ENCODE measurements at places on chromosomes 12 and 14.

DNA sequence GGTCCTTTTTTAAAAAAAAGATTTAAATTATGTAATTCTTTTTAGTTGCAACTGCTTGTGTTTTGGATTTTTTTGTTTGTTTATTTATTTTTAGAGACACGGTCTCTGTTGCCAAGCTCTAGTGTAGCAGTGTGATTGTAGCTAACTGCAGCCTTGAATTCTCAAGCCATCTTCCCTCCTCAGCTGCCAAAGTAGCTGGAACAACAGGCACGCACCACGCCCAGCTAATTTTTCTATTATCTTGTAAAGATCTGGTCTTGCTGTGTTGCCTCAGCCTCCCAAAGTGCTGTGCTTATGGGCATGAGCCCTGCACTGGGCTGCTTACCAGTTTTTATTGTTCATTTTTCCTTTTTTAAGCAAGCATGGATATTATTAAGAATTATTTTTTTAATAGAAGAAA, 10.6 kb upstream of the ART4 start:
- no peak for DNase-seq

DNA sequence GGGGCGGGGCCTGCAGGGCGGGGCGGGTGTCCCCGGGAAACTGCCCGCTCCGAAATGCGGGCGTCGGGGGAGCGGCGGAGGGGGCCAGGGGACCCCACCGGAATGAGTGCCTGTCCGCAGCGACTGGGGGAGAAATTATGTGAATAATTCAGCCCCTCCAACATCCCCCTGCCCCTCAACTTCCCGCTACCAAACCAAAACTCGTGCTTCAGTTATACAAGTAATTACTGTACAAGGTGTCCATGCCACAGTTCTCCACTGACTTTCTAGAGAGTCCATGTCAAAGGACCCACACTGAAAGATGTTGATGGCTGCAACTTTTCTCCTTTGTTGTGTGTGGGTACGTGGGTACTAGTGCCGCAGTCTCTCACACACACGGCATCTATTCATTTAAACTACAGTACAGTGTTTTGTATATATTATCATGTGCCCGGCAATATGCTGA, 414 bp upstream of the CDK17 start:
- no peak for DNase-seq

DNA sequence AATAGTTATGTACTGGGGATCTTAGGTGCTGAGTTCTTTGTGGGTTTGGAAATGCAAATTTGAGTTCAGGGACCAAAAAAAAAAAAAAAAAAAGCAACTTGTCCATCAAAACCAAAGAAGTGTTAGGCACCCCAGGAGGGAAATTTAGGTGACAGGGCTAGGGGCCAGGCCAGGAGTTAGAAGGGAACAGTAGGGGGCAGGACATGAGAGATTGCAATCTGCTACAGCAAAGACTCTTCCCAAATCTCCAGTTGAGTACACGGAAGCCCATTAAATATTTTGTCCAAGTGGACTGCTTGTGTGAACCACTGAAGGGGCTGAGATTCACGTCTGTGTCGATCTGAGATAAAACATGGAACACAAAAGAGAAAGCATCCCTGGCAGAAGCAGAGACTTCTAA, 52.8 kb downstream of the TSPAN19 start:
- no peak for DNase-seq

- DNase-seq = no peak
These were observed 365.5 kb downstream of the CCDC91 start for GRCh38 chr12:28555748-28556147.

DNA sequence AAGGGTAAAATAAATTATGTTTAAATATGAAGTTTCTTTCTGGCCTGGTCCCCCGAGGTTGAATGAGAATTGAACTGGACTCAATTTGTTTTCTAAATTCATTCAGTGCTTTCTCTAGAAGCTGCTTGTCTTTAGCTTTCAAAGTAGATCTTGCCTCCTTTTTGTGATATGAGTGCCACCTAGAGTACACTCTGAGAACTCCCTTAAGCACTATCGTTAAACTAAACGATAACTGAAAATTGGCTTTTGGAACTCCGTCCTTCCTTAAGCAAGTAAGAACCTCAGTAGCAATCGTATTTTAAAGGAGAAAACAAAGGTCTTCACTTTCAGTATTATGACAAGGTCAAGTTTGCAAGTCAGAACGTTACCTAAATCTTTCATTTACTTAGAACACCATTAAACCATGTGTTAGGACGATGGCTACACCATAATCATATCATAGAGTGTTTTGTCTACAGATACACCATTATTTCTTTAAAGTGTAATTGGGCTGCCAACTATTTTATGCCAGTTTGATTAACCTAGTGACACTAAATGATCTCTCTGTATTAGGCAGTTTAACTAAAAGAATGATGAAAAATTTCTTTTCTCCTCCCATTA, 364.8 kb downstream of the SNAPC1 start:
- peak; percentile 32 for DNase-seq

- DNase-seq = no peak
These were observed 62.5 kb downstream of the CCDC88C start for GRCh38 chr14:91354979-91355685.

- peak; percentile 67 for DNase-seq
These were observed 48.2 kb upstream of the PLXNC1 start for GRCh38 chr12:94100211-94100627.

DNA sequence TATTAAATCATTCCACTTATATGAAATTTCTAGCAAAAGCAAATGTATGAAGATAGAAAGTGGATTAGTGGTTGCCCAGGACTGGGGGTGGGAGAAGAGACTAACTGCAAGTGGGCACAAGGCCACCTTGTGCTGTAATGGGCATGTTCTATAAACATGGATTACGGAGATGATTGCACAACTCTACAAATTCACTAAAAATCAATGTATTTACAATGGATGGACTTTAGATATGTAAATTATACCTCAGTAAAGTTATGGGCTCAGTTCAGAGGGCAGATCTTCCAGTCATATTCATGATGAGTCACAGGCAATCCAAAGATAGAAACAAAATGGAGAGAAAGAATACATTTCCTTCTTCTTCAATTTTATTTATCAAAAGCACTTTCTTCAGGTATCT, 173.9 kb downstream of the NDUFA12 start:
- no peak for DNase-seq

- DNase-seq = no peak
These were observed 9.8 kb downstream of the CCER1 start for GRCh38 chr12:90945070-90945649.

DNA sequence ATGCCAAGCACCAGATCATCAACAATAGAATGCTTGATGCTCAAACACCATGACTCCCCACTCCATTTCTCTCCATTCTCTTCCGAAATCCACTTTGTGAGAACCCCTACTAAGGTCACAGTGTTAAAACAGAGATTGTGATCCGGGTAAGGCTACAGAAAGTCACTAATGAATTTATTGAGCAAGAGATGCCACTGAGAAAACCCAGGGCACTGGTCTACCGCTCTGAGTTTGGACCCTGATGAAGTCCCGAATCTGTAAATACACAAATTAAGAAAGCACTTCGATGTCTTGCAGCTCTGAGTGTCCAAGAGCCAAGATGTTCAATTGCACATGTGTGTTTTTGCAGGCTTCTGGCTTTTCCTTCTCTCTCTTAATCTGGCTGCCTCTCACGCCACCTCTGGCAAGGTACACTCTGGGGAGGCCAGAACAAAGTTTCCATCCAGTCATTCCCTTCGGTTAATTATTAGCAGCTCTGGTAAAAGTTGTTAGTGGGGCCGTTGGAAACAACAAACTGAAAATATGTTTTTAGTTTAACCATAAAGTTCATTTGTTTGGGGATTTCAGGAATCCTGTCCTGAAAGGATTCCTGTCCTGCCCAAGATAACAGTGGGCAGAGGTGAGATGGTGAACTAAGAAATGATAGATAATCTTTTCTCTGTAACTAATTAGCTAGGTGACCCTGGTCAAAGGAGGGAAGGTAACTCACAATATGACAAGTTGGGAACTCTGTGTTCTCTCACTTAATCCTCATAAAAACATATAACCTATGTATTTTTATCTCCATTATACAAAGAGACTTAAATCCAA, 75.4 kb downstream of the BTG1 start:
- DNase-seq = no peak

- DNase-seq = no peak
These were observed 10.2 kb downstream of the KCNH3 start for GRCh38 chr12:49548822-49549648.

DNA sequence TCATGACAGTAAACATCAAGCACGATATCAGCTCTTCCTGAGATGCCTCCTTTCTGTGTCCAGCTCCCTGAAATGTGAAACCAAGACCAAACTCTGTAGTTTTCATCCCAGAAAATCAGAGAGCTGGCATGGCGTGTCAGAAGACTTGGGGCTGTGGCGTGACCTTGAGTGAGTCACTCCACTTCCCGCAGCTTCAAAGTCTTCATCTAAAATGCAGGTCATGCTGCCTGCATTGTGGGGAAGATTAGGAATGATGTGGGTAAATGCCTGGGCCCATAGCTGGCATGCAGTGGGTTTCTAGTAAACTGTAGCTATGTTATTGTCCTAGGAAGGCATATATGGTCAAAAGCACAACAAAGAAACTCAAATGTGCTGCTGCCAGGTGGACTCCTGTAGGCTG, 28.8 kb downstream of the OAS2 start:
- peak; percentile 78 for DNase-seq

DNA sequence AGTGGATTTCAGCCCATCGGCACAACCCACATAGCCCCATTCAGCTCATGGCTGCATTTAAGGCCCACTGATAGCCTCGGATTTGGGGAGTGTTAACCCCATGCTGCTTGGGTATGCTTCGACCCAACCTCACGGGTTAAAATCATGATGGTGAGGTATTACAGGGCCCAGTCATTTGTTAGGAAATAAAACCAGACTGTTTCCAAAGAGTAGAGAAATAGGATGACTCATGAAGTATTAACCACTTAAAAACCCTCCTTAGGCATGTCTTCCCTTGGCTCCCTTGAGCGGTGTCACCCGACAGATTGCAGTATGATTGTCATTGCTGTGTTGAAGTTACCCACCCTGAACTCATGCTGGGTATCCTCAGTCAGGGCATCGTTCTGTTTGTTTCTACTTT, 289.1 kb downstream of the CACNA1C start:
- peak; percentile 75 for DNase-seq

DNA sequence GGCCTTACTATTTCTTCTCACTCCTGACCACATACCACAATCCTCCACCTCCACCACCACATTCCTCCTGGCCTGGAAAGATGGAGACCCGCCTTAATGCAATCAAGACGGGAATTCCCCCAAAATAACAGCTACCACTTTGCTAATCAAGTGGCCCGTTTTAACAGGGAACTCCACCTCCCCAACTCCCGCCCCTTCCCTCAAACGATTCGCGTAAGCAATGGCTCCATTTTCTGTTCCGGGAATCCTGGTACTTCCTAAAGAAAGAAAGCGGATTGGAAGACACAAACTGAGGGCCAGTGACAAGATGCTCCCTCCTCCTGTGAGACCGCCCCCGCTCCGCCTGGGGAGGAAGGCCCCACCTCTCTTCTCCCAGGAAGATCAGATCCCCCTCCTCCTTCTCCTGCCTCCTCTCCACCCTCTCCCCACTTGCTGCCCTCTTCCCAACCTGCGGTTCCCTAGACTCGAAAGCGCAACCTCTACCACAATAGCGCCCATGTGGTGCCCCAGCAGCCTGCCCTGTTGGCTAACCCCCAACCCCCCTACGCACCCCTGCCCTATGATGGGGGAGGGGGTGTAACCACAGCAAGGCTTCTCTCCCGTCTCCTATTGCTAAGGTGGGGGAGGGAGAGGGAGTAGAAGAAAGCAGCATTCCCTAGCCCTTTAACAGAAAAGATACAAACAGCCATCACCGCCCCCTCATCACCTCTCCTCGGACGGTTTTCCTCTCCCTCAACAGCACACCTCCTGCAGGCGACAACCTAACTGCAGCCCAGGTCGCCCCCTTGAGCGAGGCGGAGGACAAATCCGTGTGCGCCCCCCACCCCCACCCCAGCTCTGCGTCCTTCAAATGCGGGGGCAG, 777 bp downstream of the ARF3 start:
- peak; percentile 84 for DNase-seq

GRCh38 chr12:95116341-95116740, 42.9 kb upstream of the NR2C1 start:
- DNase-seq = no peak

GRCh38 chr12:124033859-124034258, 60.8 kb downstream of the ZNF664 start:
- DNase-seq = no peak

DNA sequence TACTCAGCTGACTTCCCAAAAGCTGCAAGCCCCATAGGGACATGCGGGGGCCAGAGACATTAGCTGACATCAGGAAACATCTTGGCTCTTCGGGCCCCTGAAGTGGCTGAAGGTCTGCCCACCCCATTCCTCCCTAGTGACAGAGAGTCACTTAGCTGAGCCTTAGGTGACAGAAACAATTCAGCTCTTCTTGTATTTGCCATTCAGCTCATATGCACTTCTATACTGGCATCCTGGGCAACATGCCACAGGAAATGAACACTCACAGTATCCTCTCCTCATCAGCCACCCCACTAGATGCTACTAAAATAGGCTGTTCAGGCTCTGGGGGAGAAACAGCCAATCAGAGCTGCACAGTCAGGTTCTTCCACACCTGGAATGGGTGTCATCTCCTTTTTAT, 3.4 kb downstream of the DCTN2 start:
- no peak for DNase-seq

DNA sequence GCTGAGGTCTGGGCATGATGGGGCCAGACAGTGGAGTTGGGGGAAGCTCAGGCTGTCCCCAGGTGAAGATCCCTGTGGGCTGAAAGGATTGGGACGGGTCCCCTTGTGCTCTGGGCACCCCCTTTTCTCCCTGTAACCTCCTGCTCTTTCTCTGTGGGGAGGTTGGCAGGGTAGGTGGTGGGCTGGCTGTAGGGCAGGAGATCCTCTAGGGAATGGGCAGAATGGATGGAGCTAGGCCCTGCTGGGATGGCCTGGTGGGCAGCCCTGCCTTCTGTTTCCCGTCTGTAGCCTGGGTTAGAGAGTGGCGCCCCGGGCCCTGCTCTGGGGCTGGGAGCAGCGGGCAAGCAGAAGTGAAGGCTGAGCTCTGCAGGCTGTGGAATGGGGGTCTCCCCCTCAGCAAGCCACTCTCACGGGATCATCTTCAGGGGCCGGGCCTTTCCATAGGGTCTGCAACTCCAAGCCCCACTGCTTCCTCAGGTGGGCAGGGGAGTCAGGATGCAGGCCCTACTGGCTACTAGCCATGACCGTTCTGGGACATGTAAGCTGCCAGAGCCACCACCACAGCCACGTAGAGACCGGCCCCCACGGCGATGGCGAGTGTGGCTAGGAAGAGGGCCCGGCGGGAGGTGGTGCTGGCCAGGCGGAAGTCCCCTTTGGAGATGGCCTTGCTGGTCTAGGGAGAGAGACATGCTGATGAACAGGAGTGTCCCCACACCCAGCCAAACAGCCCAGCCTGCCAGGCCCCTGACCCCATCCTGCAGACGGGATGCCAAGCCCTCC, 18.8 kb downstream of the SYNDIG1L start:
- DNase-seq = no peak

- DNase-seq = no peak
These were observed 53.3 kb upstream of the CDKN3 start for GRCh38 chr14:54343272-54344121.
